ENCODE measurements at places on chromosomes 2 and 18. TPM values are rescaled to one million over a fixed set of nuclear protein-coding genes. Genes with fewer than 3 reads are reported as not detected.

DNA sequence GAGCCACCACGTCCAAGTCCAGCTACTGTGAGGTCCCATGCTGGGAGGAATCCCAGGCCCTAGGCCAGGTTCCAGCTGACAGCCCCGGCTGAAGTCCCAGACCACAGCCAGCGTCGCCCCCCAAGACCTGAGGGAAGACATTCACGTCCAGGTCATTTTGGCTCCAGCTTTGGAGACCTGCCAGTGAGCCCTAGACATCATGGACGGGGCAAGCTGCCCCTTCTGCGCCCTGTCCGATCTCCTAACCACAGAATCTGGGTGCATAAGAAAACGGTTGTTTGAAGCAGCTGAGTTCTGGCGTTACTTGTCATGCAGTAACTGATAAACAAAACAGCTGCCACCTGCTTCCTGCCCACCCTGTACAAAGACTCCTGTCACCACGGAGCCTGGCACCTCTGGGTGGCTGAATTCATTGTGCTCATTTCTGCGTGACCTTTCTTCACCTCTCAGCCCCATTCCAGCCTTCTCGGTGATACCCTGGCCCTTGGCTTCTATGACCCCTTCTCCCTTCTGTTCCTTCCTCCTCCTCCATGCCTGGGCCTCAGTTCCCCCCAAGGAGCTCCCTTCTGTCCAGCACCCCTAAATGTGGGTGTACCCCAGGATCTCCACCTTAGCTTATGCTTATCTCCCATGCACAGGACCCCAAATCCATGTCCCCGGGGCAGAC is 72.6 kb upstream of the SMAD7 start:
- DNase-seq: peak; percentile 77

DNA sequence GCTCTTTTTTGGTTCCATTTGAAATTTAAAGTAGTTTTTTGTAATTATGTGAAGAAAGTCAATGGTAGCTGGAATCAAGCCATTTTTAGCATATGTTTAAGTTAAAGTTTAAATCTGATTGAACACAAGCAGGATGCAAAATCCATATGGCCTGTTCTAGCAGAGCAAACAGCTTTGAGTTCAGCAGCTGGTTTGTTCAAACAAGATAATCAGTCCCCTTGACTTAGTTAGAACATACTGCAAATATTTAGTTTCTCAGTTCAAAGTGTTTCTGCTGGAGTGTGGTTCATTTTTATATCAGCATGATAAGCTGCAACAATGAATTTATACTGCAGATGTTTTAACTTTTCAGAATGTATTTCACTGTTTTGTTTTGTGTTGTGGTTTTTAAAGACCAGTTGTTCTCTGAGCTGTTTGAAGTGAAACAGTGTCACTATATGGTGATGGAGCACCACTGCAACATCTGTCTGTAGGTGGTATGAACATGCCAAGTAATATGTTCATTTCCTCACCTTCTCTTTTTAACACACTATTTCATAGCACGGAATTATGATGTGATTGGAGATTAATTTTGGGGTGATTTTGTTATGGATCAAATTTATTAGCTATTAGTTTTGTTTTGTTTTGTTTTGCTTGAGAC is 125.3 kb downstream of the COL4A4 start:
- DNase-seq: no peak

GRCh38 chr18:45169610-45170009 is 445.7 kb upstream of the SLC14A2 start:
- no peak for DNase-seq

- DNase-seq: no peak
These were observed 75.6 kb upstream of the MAPRE2 start for GRCh38 chr18:34965566-34965965.

DNA sequence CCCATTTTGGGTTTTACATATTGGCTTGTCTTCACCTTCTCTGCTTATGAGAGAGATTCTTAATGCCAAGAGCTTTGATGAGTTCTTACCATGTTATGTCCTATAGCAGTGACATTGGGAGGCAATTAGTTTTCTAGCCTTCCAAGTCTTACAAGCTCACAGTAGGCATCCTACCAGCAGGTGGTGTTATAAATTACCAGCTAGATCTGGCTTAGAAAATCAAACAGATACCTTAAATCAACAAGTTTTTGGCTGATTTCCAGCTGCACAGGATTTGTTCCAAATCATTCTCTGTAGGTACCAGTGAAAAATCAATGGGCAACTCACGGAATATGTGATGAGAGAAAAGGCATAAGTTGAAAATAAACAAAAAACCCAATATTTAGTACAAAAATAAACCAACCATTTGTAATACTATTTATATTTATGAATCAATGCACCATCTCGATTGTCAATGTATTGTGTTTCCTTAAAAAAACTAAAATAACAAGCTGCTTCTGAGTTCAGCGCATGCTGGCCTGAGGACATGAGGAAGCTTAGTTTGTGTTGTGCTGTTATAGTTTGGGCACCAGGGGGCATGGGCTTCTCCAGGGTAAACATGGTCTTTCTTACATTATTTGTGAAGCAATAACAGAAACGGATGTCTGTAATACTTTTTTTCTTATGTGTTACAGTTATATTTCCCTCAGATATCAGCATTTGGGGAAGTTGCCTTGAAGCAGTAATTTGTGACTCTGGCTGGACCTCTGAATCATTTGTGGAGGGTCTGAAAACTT is 34.1 kb upstream of the NXPH2 start:
- DNase-seq: no peak

GRCh38 chr2:207746131-207746530 is 23.6 kb downstream of the FZD5 start:
- no peak for DNase-seq

DNA sequence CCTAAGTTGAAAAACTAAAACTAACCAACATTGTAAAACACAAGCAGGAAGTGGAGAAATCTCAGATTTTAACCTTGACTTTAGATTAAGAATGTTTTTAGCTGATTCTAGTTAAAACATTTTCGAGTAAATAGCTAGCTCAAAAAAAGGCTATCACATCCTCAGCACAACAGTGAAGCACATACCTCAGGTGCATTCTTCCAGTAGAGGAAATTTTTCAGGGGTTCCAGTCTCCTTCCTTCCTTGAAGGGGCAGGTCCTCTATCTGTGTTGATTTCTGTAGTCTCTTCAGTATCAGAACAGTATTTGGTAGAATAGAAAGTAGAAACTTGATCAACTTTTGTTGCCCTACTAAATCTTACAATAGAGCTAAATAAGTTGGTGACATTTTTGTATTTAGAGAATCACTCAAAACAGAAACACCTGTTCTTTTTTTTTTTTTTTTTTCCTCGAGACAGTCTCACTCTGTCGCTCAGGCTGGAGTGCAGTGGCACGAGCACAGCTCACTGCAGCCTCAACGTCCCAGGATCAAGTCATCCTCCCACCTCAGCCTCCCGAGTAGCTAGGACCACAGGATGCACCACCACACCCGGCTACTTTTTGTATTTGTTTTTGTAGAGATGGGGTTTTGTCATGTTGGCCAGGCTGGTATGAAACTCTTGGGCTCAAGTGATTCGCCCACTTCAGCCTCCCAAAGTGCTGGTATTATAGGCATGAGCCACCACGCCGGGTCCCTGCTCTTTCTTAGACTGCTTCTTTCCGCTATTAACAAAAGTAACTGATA is 6.9 kb upstream of the GPR155 start:
- DNase-seq: no peak

- no peak for DNase-seq
These were observed 28.2 kb upstream of the IMPA2 start for GRCh38 chr18:11953113-11953512.

DNA sequence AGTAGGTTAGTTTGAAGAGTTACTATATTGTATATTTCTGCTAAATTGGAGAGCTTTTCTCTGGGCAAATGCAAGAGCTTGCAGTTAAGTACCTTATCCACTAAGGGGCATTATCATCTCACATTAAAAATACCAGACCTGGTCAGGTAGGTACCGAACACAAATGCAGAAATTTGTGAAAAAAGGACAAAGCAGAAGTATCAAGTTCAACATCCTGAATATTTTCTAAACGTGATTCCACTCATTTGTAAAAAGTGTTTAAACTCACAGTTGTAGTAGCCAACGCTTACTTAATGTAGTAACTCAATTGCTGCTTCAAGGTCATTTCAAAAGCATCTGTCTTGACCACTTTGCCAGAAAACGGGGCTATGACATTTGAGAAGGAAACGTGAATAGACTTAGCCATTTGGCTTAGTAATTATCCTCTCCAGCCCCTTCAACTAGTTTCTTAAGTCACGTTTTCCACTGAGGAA is 52.1 kb downstream of the CYRIA start:
- no peak for DNase-seq

DNA sequence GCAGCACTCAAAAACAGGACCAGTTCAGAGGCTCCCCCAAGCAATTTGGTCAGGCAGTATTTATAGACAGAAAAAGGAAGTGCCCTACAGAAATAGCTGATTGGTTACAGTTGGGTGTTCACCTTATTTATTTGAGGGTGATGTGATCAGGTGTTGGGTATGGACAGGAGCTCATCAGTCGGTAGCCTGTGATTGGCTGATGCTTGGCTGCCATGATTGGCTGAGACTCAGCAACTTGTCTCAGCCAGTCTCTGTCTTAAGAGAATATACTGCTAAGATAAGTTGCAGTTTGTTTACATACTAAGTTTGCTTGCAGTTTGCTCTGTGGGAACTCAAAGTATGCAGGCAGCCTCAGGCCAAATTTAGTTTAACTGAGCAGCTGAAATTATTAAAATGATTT is 9.4 kb downstream of the ABCG8 start:
- no peak for DNase-seq

GRCh38 chr18:7859122-7859521 is 292.0 kb downstream of the PTPRM start:
- DNase-seq: no peak

DNA sequence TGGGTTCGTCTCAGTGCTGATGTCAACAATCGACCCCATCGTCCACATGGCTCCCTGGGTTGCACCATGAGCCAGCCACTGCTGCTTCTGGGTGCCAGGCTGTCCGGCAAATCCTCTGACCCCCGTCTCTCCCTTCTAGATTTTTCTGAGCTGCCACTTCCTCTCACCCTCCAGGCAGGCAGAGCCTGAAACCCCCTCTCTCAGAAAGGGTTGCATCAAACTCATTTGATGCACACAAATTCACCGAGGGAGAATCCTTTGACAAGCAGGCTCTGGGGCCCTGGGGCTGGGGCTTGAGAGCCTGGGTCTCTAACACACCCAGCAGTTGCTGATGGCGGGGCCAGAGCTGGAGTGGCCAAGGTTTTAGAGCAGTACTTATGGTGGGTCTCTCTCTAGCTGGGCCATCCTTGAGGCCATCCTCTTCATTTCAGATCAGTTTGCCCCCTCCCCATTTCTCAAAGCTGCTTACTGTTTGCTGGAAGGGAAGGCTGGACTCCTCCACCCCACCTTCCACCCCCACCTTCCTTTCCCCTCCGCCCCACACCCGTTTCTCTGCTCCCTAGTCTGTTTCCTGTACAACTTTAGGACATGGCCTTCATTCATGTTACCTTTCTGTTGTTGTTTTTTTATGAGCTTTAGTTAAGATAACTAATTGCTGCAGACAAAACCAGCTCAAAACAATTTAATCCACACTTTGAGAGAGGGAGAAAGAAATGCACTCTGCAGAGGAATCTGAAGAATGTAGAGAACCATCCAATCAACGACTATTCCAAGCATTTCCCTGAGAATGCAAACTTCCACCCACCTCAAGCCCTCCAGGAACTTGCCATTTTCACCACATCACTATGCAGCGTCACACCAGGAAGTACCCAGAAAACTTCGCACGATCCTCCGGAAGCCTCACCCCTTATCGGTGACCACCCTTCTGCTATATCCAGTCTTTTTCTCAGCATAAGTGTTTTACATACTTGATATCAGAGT is 69.5 kb downstream of the ARL4C start:
- DNase-seq: no peak

DNA sequence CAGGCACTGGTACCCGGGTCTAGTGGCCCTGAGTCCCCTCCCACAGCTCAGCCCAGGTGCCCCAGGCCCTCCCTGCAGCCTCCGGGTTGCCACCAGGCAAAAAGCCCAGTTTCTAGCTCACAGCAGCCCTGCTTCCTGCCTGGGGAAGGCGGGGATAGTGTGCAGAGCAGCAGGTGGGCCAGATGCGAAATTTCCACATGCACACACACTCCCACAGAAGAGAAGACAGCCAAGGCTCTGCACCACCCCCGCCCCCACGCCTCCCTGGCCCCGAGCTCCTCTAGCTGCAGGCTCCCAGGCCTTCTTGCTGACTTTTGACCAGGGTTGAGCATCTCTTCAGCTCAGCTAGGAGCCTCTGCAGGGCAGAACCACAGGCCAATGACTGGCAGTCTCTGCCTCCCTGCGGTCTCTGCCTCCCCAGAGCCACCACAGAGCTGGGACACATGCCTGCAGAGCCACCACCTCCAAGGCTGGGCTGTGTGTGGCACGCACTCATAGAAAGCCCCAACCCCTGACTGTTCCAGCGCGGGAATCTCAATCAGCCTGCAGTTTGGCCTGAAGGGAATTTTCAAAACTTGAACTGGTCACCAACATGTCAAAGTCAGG is 7.2 kb downstream of the SLC66A2 start:
- DNase-seq: peak; percentile 71

MYO3B gene
- total RNA-seq: not detected

NPHP1 gene
- 2.2 TPM for total RNA-seq

AQP12B gene
- not detected for total RNA-seq

TMEM163 gene
- 1.9 TPM for total RNA-seq

AFF3 gene
- 4.5 TPM for total RNA-seq

REG3A gene
- total RNA-seq: 3.3 TPM

All from mesenteric fat pad (tissue), 1 donor.